Stimulated activated CD4-positive, alpha-beta T cell treated with anti-CD3 and anti-CD28 coated beads, Interleukin-2, amount 100 ng/mL, for 24 hours (primary cell): ENCODE measurements at places on chromosomes 2 and 18.

GRCh38 chr2:1591978-1592907 lies 152.1 kb downstream of the PXDN start:
- no peak for DNase-seq

GRCh38 chr18:46401486-46402070 lies 255.4 kb downstream of the LOXHD1 start:
- DNase-seq: no peak

- DNase-seq: no peak
These were observed 39.0 kb downstream of the PLB1 start for GRCh38 chr2:28534817-28535216.

- DNase-seq: no peak
These were observed 847.9 kb downstream of the ERBB4 start for GRCh38 chr2:211690736-211691135.

DNA sequence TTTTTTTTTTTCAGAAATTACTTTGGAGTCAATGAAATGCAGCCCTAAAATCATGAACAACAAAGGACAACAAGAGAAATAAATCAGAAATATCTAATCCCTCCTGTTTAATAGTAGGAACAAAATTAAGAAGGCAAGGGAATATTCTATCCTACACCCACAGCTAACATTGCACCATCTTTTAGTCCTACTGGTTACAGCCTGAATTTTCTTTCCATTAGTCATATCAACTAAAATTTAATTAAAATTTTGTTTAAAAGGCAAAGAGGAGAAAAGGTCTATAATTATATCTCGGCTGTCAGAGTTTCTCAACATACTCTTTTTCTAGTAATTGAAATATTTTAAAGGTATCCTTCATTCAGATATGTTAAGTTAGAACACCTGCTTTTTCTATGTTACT lies 61.9 kb downstream of the DTNA start:
- no peak for DNase-seq
